ENCODE measurements at places on chromosomes 11 and 22.

DNA sequence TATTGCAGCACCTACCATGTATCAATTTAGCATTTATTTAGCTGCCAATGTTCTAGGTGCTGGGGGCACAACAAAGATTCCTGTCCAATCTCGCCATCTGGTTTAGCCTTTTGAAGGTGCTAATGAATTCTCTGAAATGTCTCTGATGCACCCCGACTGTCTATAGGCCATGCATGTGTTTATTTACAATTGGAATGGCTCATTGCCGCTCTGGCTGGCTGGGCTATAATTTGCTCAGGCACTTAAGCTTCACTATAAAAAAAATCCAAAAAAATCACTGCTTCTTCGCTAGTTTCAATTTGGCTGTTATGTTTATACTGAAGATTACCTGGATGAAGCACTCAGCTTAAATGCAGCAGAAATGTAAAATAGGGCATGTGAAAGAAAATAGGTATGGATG is 115.0 kb upstream of the PAX6 start:
- no peak for DNase-seq

DNA sequence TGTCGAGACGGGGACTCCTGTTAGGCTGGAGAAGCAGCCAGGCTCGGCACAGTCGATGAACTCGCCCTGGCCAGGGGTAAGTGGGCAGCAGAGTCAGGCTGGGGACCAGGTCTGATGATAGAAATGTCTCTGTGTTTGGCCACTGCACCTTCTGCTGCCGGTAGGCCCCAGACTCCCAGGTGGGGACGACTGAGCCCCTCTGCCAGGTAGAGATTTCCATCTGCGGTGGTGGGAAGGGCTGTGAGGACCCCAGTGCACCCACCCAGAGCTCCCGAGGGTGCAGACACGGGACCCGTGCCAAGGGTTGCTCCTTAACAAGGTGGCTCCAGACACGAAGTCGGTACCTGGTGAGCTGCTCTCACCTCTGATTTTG is 862.5 kb downstream of the TBC1D22A start:
- no peak for DNase-seq

- DNase-seq, result no peak
Observed at GRCh38 chr11:11211888-11212287, 141.2 kb downstream of the CSNK2A3 start.

- DNase-seq, result no peak
Observed at GRCh38 chr11:68298659-68299516, 13.5 kb upstream of the LRP5 start.

- no peak for DNase-seq
Observed at GRCh38 chr11:98365190-98365589, 655.6 kb upstream of the CNTN5 start.

GRCh38 chr22:17228725-17229126 is 9.5 kb upstream of the ADA2 start:
- DNase-seq, result no peak

- no peak for DNase-seq
Observed at GRCh38 chr11:133385781-133386180, 146.5 kb downstream of the OPCML start.

- DNase-seq, result no peak
Observed at GRCh38 chr11:12408156-12408770, 30.9 kb downstream of the PARVA start.

DNA sequence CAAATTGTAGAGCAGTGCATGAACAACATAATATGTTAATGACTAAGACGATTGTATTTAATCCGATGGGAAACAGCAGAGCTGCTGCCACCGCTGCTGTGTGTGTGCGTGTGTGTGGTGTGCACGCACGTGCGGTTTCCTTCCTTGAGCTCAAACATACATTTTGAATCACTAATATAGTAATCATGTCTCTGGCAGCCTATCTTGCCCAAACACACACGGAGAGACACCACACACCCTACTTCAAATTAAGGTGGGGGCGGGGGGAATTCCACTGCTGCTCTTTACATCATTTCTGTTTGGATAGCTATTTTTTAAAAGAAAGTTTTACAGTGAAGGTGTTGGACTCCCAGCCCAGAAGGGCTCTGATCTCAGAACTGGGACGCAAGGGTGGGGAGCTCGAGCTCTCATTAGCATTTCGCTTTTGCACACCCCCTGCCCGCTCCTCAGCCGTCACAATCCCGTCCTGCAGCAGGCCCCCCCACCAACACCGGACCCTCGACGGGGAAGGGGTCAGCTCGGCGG is 651 bp upstream of the FAM83F start:
- DNase-seq, result no peak

DNA sequence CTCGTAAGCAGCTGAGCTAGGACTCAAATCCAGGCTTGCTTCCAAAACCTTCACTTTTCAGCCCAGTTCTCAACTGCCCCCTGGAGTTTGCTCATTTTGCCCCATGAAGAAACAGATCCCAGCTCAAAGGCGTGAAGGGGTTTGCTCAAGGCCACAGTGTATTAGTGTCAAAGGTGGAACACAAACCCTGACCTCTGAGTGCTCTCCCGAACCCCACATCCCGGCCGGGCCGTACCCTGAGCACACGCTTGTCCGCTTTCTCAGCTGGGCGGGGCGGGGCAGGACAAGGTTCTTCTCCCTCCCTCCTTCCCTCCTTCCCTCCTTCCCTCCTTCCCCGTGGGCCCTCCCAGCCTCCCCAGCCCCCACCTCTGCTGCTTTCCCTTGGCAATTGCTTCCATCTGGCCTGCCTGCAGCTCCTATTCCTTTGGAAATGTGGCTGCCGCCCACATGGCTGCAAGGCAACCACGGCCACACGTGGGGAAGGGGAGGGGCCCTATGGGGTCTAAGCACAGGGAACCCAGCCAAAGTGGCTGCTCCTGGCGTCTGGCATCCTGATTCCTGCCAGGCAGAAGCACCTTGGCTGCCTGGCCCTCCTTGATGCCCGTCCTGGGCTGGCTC is 4.1 kb downstream of the ST3GAL4 start:
- no peak for DNase-seq

- DNase-seq, result no peak
Observed at GRCh38 chr11:7907121-7907520, 23.9 kb downstream of the OR10A6 start.

DNA sequence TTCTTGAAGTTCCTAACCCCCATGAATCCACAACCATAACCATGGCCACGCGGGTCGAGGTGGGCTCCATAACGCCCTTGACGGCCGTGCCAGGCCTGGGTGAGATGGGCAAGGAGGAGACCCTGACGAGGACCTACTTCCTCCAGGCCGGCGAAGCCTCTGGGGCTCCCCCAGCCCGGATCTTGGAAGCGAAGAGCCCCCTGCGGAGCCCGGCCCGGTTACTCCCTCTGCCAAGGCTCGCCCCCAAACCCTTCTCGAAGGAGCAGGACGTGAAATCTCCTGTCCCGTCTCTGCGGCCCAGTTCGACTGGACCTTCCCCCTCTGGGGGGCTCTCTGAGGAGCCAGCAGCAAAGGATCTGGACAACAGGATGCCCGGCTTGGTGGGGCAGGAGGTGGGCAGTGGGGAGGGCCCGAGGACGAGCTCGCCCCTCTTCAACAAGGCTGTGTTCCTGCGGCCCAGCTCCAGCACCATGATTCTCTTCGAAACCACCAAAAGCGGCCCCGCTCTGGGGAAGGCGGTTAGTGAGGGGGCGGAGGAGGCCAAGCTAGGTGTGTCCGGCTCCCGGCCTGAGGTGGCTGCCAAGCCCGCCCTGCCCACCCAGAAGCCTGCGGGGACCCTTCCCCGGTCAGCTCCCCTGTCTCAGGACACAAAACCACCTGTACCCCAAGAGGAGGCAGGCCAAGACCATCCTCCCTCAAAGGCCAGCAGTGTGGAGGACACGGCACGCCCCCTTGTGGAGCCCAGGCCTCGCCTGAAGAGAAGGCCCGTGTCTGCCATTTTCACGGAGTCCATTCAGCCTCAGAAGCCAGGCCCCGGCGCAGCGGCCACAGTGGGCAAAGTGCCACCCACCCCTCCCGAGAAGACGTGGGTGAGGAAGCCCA is 75.7 kb downstream of the KIAA1671 start:
- no peak for DNase-seq

Data from GM13977 (cell line).